ENCODE measurements at places on chromosomes 1 and 21.

GRCh38 chr1:112317140-112317539 lies 78.9 kb upstream of the CTTNBP2NL start:
- DNase-seq = no peak
- H3K27ac ChIP-seq = no peak overlapping the region
- H3K4me3 ChIP-seq = no peak overlapping the region
- H3K27me3 ChIP-seq = no peaks in the 10 kb centered on the region
- peaks cover 28% of the 10 kb centered on the region for H3K4me1 ChIP-seq
- no peaks in the 10 kb centered on the region for H3K36me3 ChIP-seq

- no peaks in the 10 kb centered on the region for H3K27me3 ChIP-seq
- no peak overlapping the region for H3K27ac ChIP-seq
- no peak overlapping the region for H3K4me3 ChIP-seq
- H3K36me3 ChIP-seq = no peaks in the 10 kb centered on the region
- no peaks in the 10 kb centered on the region for H3K4me1 ChIP-seq
Measured at GRCh38 chr1:170318141-170318540, 172.4 kb downstream of the NTMT2 start.

- peak overlapping the region; percentile 95 for H3K27ac ChIP-seq
- H3K27me3 ChIP-seq = no peaks in the 10 kb centered on the region
- peaks cover 31% of the 10 kb centered on the region for H3K4me1 ChIP-seq
- no peak overlapping the region for H3K4me3 ChIP-seq
Measured at GRCh38 chr1:115925467-115925866, 50.8 kb upstream of the SLC22A15 start.

DNA sequence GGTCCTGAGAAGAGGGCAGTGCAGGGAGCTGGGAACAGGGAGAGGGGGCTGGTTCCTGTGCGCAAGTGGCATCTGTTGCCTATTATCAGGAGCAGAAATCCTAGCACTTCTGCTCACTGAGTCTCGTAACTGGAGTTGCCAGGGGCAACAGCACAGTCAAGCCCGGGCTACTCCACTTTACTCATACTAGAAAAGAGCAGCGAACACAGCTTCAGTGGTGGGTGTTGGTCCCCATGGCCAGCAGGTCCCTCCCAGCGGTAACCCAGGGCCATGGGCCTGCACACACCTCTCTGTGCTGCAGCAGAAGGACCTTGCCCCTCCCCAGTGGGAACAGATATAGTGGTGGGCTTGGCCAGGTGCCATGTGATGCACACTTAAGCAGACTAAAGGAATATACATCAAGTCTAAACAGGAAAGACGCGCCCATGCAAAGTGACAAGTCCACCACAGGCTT lies 8.5 kb downstream of the PYCR2 start:
- no peaks in the 10 kb centered on the region for H3K4me1 ChIP-seq
- peaks cover 8% of the 10 kb centered on the region for H3K36me3 ChIP-seq
- peaks cover 3% of the 10 kb centered on the region for H3K27me3 ChIP-seq
- no peak overlapping the region for H3K4me3 ChIP-seq
- H3K27ac ChIP-seq = no peak overlapping the region

GRCh38 chr1:22832414-22832786 lies 121.8 kb downstream of the EPHB2 start:
- H3K4me3 ChIP-seq = no peak overlapping the region
- H3K36me3 ChIP-seq = peaks cover 3% of the 10 kb centered on the region
- H3K4me1 ChIP-seq = peaks cover 6% of the 10 kb centered on the region

DNA sequence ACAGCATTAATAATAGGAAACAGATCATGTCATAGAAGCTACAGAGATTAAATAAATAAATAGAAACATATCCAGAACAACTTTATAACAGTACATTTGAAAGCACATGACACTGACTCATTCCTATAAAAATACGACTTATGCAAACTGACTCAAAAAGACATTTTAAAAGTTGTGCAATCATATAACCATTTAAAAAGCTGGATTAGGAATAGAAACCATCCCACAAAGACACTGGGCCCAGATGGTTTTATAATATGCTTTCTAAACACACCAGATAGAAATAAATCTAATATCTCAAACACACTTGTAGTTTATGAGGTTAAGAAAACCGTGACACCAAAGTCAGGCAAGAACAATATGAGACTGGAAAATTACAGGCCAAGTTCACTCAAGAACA lies 47.6 kb downstream of the MATN1 start:
- no peak overlapping the region for H3K4me3 ChIP-seq
- H3K36me3 ChIP-seq = no peaks in the 10 kb centered on the region
- no peak overlapping the region for H3K27ac ChIP-seq
- H3K27me3 ChIP-seq = no peaks in the 10 kb centered on the region

DNA sequence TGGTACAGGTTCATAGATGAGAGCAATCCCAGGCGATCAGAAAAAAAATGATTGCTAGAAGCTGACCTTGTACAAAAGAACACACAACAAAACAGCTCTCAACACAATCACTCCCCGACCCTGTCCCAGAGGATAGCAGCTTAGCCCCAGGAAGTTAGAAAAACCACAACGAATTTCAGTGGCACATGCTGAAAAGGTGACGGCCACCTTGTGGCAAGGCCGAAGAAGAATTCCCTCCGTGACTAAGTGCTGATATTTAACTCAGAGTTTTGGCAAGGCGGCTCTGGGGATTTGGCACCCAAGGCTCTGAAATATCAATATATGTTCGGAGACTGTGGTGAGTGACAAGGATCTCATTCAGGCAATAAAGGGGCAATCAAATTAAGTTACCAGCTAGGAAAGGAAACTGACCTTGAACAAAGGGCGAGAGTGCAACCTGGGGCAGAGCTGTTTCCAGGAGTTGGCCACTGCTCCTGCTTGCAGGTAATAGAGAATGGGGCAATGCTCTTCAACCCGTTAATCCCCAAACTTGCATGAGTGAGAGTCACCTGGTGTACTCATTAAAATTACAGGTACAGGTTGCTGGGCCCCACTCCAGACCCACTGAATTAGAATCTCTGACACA lies 96.2 kb downstream of the BEND5 start:
- no peak overlapping the region for H3K27ac ChIP-seq
- peaks cover 6% of the 10 kb centered on the region for H3K27me3 ChIP-seq
- no peak for DNase-seq
- H3K4me1 ChIP-seq = no peaks in the 10 kb centered on the region
- no peaks in the 10 kb centered on the region for H3K36me3 ChIP-seq

GRCh38 chr1:3069491-3070308 lies 697 bp downstream of the PRDM16 start:
- no peak overlapping the region for H3K27ac ChIP-seq
- DNase-seq = peak; percentile 51
- peak overlapping the region; percentile 86 for H3K4me3 ChIP-seq

DNA sequence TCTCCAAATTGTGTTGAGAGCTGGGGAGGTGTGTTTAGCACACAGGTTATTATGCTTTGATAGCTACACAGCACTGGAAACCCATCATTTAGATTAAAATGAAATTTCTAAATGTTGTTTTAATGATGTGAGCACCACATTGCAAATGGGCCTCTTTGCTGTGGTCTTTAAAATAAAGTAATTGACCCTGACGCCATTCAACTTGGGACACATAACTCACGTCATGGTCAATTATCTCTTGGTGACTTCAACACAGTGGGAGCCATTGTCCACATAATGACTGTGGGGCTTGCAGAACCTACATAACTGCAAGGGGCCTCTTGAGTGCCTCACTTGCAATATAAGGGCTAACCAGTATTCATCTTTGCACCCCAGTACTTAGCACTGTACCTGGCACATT lies 280.4 kb downstream of the HLX start:
- no peaks in the 10 kb centered on the region for H3K36me3 ChIP-seq
- no peak overlapping the region for H3K27ac ChIP-seq
- H3K27me3 ChIP-seq = no peaks in the 10 kb centered on the region

- DNase-seq = no peak
- H3K4me3 ChIP-seq = no peak overlapping the region
- H3K27ac ChIP-seq = no peak overlapping the region
- H3K36me3 ChIP-seq = no peaks in the 10 kb centered on the region
Measured at GRCh38 chr21:29991624-29992023, 51.8 kb upstream of the GRIK1 start.

- no peaks in the 10 kb centered on the region for H3K4me1 ChIP-seq
- H3K27me3 ChIP-seq = no peaks in the 10 kb centered on the region
- H3K4me3 ChIP-seq = no peak overlapping the region
- no peaks in the 10 kb centered on the region for H3K36me3 ChIP-seq
- DNase-seq = peak; percentile 52
Measured at GRCh38 chr1:62082456-62083363, 111.9 kb upstream of the L1TD1 start.

- H3K27ac ChIP-seq = no peak overlapping the region
- no peak overlapping the region for H3K4me3 ChIP-seq
- DNase-seq = no peak
Measured at GRCh38 chr1:3606779-3607702, 4.3 kb downstream of the MEGF6 start.

DNA sequence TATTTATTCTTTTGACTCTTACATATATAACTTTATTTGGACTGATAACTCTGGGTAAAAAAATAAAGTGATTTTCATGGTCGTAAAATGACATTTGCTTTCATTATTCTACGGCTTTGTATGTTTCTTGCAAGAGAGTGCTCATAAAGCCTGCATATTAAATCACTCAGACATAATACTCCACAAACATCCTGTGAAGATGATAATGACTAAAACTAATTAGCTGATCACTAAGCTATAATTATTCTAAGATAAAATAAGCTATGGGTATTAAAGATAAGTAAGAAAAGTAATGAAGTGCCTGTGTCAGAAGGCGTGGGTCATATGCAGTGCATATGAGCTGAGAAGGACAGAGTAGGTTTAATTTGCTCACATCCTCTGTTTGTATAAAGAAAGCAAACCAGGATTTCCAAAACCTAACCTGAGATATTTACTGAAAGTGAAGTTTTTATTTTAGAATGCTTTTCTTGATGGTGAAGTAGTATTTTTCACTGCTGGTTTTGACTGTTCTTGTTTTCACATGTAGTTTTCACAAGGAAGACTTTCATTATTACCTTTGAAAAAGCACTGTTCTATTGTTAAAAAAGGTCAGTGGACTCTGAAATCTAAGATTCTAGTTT lies 278.8 kb downstream of the AMY1C start:
- no peak for DNase-seq
- H3K27ac ChIP-seq = no peak overlapping the region
- H3K27me3 ChIP-seq = no peaks in the 10 kb centered on the region
- no peak overlapping the region for H3K4me3 ChIP-seq

GRCh38 chr21:31213787-31214186 lies 130.3 kb downstream of the TIAM1 start:
- H3K27me3 ChIP-seq = peaks cover 4% of the 10 kb centered on the region
- no peak overlapping the region for H3K27ac ChIP-seq

DNA sequence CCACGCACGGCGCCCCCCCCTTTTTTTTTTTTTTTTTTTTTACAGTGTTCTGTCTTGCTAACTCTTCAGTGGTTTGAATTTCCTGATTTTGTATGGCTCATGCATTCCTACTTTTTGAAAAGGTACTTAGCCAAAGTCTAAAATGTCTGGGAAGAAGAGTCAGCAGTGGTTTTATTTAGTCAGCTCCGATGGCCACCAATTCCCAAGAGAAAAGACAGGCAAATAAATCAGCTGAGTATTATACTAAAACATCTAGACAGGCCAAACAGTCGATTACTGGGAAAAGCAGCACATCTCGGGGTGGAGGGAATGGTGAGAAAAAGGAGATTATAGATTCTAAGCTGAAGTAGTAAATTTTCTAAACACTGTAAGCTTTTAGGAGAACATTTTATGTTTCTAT lies 192.5 kb upstream of the ZRANB2 start:
- no peak overlapping the region for H3K27ac ChIP-seq
- H3K36me3 ChIP-seq = peaks cover 3% of the 10 kb centered on the region
- peaks cover 19% of the 10 kb centered on the region for H3K4me1 ChIP-seq
- no peaks in the 10 kb centered on the region for H3K27me3 ChIP-seq
- H3K4me3 ChIP-seq = no peak overlapping the region

- no peak for DNase-seq
- H3K27me3 ChIP-seq = peaks cover 6% of the 10 kb centered on the region
- H3K4me1 ChIP-seq = no peaks in the 10 kb centered on the region
- no peak overlapping the region for H3K27ac ChIP-seq
- H3K4me3 ChIP-seq = peak overlapping the region; percentile 47
Measured at GRCh38 chr1:30314591-30314990, 408.8 kb downstream of the MATN1 start.

DNA sequence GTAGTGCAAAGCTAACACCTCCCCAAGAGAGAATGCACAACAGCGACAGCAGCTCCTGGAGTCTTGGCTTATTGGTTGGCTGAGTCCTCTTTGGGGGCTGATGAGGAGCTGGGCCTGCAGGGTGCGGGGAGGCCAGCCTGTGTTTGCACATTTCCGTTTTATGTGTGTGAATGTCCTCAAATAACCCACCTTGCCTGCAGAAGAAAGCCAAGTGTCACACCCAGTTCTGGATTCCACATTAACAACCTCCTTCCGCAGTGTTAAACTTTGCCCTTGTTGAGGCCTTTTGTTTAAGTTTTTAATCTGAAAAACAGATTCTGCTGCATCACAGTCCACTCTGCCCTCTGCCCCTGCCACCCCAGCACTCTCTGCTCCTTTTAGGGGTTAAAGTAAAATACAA lies 274.5 kb downstream of the TM2D1 start:
- H3K27ac ChIP-seq = no peak overlapping the region
- no peaks in the 10 kb centered on the region for H3K36me3 ChIP-seq
- H3K4me1 ChIP-seq = peaks cover 43% of the 10 kb centered on the region
- peaks cover 10% of the 10 kb centered on the region for H3K27me3 ChIP-seq
- no peak for DNase-seq
- H3K4me3 ChIP-seq = no peak overlapping the region

DNA sequence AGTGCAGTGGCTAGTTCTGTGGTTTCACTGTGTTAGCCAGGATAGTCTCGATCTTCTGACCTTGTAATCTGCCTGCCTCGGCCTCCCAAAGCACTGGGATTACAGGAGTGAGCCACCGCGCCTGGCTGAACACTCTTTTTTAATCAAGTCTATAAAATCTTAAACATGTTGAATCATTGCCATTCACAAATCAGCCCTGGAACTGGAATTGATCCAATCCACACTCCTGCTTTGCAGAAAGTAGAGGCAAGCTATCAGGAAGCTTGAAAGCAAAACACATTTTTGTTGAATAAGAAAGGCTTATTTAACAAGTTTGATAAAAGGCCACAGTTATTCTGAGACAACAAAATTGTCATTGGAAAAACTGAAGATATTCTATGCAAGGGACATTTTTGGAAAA lies 18.3 kb upstream of the EFHD2 start:
- no peaks in the 10 kb centered on the region for H3K36me3 ChIP-seq
- no peak overlapping the region for H3K4me3 ChIP-seq
- DNase-seq = no peak
- H3K27ac ChIP-seq = no peak overlapping the region
